ENCODE measurements at places on chromosomes 6 and 20.

- no peak for DNase-seq
Observed at GRCh38 chr6:164021589-164022250, 607.2 kb downstream of the QKI start.

DNA sequence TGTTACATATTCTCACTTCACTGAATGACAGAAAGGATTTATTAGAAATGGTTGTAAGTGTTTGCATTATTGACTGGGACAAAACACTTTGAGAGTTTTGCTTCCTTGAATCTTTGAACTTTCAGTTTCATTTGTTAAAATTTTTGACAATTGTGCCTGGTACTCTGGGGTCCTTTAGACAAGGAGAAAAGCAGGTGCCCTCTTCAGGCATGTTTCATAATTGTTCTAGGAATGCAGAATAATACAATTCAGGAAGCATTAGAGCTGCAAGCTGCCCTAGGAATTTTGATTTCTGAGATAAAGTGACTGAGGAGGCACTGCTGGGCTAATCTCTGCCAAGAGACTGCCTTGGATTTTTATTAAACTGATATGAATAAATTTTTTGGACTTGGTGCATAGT lies 49.7 kb downstream of the TOP1 start:
- DNase-seq: no peak

DNA sequence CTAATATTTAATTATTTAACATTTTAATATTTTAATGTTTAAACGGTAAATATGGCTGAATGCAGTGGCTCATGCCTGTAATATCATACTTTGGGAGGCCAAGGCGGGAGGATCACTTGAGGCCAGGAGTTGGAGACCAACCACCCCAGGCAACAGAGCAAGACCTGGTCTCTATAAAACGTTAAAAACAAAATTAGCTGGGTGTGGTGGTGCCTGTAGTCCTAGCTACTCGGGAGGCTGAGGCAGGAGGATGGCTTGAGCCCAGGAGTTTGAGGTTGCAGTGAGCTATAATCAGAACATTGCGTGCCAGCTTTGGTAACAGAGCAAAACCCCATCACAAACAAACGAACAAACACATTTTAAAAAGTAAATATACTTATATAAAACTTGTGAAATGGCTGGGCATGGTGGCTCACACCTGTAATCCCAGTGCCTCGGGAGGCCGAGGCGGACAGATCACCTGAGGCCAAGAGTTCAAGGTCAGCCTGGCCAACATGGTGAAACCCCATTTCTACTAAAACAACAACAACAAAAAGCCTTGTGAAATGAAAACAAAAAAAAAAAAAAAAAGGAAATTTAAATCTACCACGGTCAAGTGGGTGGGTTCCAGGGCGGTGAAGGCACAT lies 8.2 kb downstream of the SRXN1 start:
- no peak for DNase-seq

GRCh38 chr6:39804466-39805065 lies 12.4 kb downstream of the DAAM2 start:
- no peak for DNase-seq

DNA sequence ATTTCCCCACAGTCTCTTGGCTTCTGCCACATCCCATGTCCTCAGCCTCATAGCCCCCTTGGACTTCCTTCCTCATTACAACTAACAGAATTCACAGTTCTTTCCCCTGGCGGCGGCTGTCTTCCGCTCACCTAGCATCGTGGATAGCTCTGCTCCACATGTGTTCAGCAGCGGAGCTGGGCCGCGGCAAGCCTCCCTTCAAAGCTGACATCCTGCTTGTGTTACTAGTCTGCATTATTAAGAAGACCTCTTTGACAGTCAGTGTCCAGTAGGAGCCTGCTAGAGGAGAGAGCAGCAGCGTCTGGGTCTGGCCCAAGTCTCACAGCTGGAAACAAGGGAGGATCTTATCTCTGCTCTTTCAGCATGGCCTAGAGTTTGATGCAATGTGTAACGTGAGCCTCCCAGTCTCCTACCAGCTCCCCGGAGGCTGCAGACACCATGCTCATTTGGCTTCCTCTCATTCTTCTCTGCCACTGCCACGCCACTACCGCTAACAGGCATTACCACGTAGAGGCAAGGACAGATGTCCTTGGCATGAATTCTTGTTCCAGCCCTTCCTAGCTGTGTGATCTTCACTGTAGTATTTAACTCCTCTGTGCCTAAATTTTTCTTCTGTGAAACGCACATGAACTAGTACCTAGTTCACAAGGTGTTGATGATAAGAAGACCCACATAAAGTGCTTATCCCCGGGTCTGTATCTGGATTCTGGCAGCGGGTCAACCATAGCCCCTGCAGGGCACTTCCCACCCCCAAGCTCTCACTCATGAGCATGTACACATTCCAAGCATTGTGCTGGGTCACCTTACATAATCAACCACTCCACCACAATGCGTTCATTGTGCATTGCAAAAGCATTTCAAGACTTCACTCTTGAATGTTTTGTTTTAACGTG lies 107.1 kb upstream of the BACH2 start:
- no peak for DNase-seq

GRCh38 chr6:138194287-138194686 lies 24.0 kb downstream of the PBOV1 start:
- DNase-seq: no peak

GRCh38 chr20:14412065-14412681 lies 74.8 kb upstream of the FLRT3 start:
- DNase-seq: no peak

All from DMS153 (cell line).